Hepatocyte (in vitro differentiated cells): ENCODE measurements at places on chromosomes 5 and 9. TPM values are rescaled to one million over a fixed set of nuclear protein-coding genes. Genes with fewer than 3 reads are reported as not detected.

The SPOUT1 gene
- polyA plus RNA-seq, result 38.5 and 59.6 TPM in 2 replicates

GRCh38 chr9:111644195-111644772, 13.2 kb downstream of the DNAJC25 start:
- no peak for DNase-seq

DNA sequence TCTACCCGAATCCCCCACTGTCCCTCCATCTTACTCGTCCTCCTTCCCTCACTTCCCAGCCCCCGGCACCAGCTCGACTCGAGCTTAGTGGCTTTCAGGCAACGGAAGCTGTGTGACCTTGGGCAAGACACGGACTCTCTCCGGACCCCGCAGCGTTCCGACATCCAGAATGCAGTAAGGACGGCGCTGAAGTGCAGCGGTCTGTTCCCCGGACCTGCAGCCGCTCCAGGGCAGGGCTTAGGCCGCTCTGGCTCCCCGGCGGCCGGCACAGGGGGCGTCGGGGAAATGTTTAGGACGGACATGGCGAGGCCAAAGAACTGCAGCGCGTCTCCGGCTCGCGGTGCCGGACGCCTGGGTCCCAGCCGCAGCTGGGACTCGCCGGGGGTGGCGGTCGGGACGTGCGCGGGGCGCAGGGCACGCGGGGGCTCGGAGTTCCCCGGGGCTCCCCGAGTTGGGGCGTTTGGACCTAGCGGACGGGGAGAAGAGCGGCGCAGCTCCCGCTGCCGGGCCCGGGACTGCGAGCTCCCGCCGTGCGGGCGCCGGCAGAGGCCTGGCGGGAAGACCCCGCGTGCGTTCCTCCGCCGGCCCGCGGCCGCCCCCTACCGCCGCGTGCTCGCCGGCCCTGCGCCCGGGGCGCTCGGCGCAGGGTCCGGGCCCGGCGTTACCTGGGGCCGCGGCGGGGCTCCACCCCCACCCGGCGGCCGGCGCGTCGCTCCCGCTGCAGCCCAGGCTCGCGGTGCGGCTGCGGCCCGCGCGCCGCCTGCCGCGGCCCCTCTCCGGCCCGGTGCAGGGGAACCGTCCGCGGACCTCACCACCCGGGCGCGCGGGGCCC, 5.6 kb upstream of the RNF44 start:
- DNase-seq, result peak; percentile 82

GRCh38 chr5:12245429-12245828, 341.2 kb upstream of the CTNND2 start:
- DNase-seq, result no peak

GRCh38 chr5:151721087-151721646, 34.5 kb upstream of the SPARC start:
- no peak for DNase-seq

GRCh38 chr5:135053278-135053677, 19.2 kb upstream of the PITX1 start:
- no peak for DNase-seq

The ZNF883 gene
- 3.4 and 4.1 TPM in 2 replicates for polyA plus RNA-seq

The GABRA6 gene
- not detected in 2 replicates for polyA plus RNA-seq

DNA sequence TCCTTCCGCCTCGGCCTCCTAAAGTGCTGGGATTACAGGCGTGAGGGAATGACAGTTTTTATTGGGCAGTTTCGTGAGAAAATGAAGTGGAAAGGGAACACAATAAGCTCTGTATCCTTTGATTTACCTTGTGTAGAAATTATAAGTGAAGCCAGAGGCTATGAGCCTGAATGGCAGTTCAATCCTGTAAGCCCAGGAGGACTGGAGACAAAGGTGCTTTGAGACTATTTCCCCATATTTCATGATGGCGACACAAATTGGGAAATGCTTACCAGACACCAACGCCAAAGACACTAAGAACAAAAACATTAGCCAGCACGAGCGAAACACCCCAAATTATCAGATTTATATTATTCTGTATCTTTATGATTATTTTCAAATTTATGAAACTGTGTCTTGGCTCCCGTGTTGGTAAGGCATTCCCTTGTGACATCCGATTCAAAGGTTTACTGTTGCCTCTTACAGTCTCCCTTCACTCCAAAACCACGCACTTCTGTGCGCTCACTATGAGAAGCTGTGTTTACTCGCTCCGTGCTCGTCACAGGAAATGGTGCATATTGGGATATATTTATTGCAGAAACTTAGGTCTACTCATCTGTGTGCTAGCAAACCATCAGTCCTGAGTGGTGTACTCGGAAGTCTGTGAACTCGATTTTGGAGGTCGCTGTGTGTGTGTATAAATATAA, 73.9 kb downstream of the SH3PXD2B start:
- no peak for DNase-seq

- DNase-seq, result peak; percentile 46
Measured at GRCh38 chr5:16483361-16483760, 17.8 kb upstream of the ZNF622 start.

DNA sequence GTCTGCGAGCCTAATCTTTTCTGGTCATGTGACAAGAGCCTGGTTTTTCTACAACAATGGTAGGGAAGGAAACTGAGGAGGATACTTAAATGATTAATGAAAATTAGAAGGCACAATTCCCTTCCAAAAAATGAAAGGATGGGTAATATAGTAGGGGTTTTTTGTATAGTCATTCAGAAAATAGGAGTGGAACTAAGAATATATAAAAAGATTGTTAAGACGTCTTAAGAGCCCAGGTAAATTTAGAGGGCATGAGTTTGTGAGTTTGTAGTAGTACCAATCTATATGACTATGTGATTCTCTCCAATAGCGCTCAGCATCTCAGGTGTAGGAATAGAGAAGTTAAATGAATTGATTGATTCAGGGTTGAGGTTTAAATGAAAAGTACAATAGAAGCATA, 50.1 kb downstream of the GNG10 start:
- DNase-seq, result no peak

DNA sequence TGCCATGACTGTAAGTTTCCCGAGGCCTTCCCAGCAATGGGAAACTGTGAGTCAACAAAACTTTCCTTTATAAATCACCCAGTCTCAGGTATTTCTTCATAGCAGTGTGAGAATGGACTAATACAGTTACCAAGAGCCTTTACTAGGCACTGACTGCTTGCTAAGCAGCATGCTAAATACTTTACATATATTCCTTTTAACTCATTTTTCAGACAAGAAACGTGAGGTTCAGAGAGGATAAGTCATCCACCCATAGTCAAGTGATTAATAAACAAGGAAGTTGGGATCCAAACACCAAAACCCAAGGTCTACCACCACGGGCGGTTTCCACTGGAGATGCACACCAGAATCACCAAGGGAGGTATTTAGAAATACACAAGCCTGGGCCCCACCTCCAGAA, 50.8 kb downstream of the GABBR2 start:
- no peak for DNase-seq

The EFNA5 gene
- polyA plus RNA-seq, result 8.5 and 12.1 TPM in 2 replicates

The EPB41L4B gene
- 11.1 and 12.2 TPM in 2 replicates for polyA plus RNA-seq

The CTXN3 gene
- polyA plus RNA-seq, result not detected in 2 replicates

DNA sequence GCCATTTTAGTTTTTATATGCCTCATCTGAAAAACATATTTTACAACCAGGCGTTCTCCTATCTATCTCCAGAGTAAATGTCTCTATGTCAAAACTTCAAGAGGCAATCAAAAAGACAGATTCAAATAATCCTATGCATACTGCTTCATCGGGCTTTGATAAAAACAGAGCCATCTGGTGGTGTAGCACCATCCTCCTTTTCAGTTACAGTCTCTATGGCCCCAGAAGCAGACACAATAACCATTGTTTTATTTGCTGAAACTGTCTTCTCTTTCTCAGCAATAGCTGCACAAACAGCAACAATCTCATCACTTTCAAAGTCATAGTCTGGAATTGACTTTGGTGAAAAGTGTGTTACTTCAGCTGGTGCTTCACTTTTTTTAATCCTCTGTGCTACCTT, 36.3 kb downstream of the PTGER4 start:
- no peak for DNase-seq

The RALGPS1 gene
- polyA plus RNA-seq, result 13.1 and 17.0 TPM in 2 replicates

DNA sequence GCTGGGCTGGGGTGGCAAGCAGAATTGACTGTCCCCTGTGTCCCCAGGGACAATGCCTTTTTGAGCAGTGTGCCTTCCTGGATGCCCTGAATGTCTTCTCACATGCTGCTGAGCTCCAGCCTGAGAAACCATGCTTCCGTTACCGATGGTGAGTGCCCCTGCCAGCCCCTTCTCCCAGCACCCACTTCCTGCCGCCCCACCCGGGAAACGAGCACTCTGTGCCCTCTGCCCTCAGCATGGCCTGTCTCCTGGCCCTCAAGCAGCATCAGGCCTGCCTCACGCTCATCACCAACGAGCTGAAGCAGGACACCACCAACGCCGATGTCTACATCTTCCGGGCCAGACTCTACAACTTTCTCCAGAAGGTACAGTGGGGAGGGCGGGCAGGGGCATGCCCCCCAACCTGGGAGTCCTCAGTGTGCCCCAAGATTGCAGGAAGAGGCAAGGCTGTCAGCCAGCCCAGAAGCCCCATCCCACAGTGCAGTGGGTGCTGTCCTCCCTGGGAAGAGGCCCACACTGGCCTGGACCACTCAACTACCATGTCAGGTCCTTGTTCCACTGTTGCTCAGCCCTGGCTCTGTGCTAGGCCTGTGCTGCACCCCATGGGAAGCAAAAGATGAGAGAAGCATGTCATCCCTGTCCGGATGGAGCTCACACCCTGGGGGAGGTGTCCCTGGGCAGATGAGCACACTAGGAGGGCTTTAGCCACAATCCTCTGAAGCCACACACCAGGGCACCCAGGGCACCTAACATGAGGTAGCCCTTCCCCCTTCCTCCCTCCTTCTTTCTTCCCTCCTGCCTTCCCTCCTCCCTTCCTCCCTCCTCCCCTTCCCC, 4.4 kb downstream of the TTC16 start:
- DNase-seq, result no peak

- DNase-seq, result no peak
Measured at GRCh38 chr9:114668146-114668545, 10.5 kb upstream of the TEX53 start.

GRCh38 chr5:8953911-8954438, 591.9 kb downstream of the SEMA5A start:
- no peak for DNase-seq

The GGTA1 gene
- 0.77 and 0.95 TPM in 2 replicates for polyA plus RNA-seq

The TAF11L14 gene
- polyA plus RNA-seq, result not detected in 2 replicates

- DNase-seq, result no peak
Measured at GRCh38 chr9:122338994-122339393, 31.8 kb upstream of the PTGS1 start.

The GABRA1 gene
- polyA plus RNA-seq, result 0.42 TPM in 1 of 2 replicates, not detected in the other

The LECT2 gene
- polyA plus RNA-seq, result 6.3 and 12.3 TPM in 2 replicates

DNA sequence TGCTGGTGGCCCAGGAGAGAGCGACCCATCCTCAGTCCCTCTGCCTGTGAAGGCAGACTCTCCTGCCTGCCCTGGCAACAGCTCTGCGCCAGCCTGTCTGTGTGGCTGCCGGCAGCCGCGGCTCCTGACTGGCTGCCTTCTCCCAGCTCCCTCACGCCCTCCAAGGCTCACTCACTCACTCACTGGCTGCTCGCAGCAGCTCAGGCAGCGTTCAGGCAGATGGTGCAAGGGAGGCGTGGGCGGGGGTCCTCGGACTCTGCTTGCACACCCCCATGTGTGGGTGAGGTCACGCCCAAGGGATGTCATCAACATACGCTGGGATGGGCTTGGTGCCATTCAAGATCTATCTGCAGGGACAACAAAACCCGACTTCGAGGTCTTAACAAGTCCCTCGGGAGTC, 66.7 kb downstream of the DAB2IP start:
- DNase-seq, result no peak

DNA sequence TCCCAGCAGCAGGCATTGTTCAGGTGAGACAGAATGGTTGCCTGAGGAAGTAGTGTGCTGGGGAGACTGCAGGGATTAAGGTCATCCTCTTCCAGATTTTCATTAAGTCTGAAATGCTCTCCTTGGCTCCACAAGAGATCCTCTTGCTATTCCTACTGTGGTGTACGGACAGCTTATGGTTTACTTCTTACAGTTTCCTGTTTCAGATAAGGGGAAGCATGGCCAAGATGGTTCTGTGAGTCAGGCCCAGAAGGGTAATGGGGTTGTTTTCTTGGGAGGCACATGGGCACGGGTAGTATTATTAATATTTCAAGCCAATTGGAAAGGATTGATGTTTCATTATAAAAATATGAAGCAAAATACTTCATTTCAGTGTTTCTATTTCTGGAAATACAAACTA, 42.9 kb downstream of the GLRX start:
- no peak for DNase-seq

DNA sequence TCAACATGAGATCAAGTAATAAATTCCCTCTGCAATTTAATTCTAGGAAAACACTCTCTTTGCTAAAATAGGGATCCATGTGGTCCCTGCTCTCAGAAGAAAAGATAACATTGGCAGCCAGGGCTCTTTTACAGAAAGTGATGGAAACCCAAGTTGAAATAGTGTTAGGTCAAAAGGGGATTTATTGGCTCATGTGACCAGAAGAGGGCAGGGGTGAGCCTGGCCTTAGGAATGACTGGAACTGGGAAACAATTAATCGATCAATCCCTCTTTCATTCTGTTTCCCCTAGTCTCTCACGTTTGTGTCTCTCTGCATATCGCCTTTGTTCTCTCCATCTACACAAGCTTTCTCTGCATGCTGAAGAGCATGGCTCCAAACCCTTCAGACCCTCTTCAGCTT, 58.3 kb upstream of the ALDH1B1 start:
- no peak for DNase-seq

The FGFR4 gene
- polyA plus RNA-seq, result 75.6 and 94.3 TPM in 2 replicates

The LAMC3 gene
- 43.4 and 49.9 TPM in 2 replicates for polyA plus RNA-seq

DNA sequence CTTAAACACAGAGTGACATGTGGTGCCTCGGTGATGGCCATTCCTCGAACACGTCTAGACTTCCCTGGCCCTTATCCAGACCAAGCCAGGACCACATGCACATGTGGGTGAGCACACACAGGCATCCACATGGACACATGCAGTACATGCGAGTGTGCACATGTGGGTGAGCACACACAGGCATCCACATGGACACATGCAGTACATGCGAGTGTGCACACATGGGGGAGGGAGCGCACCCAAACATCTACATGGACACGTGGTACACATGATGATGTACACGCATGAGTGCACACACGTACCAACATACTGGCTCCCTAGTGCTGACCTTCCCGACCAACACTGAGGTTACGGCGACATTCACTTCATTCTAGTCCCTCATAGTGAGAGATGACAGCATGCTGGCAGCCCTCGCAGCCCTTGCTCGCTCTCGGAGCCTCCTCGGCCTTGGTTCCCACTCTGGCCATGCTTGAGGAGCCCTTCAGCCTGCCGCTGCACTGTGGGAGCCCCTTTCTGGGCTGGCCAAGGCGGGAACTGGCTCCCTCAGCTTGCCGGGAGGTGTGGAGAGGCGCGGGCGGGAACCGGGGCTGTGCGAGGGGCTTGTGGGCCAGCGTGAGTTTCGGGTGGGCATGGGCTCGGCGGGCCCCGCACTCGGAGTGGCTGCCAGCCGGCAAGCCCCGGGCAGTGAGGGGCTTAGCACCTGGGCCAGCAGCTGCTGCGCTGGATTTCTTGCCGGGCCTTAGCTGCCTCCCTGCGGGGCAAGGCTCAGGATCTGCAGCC, 186.8 kb downstream of the HSPA4 start:
- DNase-seq, result no peak

- no peak for DNase-seq
Measured at GRCh38 chr5:62684310-62684709, 105.7 kb downstream of the LRRC70 start.
